ENCODE measurements at places on chromosomes 3 and 15. TPM values are rescaled to one million over a fixed set of nuclear protein-coding genes. Genes with fewer than 3 reads are reported as not detected.

Gene GABRG3
- total RNA-seq, result 0.80 TPM

Gene MYL3
- total RNA-seq, result not detected

Gene KBTBD13
- not detected for total RNA-seq

Gene SPSB4
- 17.2 TPM for total RNA-seq

Gene SOX14
- 0.21 TPM for total RNA-seq

- H3K4me1 ChIP-seq, result peaks cover under 1% of the 10 kb centered on the region
- DNase-seq, result no peak
- no peak overlapping the region for H3K27ac ChIP-seq
Observed at GRCh38 chr15:52682781-52683180, 3.6 kb upstream of the ATOSA start.

Gene SERPINI2
- 0.25 TPM for total RNA-seq

Gene ALG1L2
- 1.7 TPM for total RNA-seq

Gene CDHR4
- 0.50 TPM for total RNA-seq

GRCh38 chr3:183800243-183800863 is 25.0 kb downstream of the MAP6D1 start:
- no peak overlapping the region for H3K4me3 ChIP-seq
- peaks cover 63% of the 10 kb centered on the region for H3K36me3 ChIP-seq
- no peak overlapping the region for H3K27ac ChIP-seq

Gene DNAH12
- total RNA-seq, result not detected

Gene CYP11A1
- 1.9 TPM for total RNA-seq

DNA sequence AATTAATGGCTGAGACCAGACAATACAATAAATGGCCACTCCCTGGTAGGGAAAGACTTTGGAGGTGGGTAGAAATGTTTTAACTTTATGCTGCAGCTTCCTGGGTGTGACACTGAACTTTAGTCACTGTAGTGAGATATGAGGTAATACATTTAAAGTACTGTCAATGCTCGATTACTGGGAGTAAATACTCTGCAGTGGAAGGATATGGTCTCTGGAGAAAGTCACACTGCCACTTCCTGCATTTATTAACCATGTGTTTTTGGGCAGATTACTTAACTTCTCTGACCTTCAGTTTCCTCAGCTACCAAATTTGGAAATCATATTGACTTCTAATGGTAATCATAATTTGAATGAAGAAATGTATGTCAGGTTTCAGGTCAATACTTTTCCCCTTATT is 317.1 kb upstream of the TGFBR2 start:
- H3K4me1 ChIP-seq, result no peaks in the 10 kb centered on the region
- H3K36me3 ChIP-seq, result no peaks in the 10 kb centered on the region
- no peak overlapping the region for H3K27ac ChIP-seq

DNA sequence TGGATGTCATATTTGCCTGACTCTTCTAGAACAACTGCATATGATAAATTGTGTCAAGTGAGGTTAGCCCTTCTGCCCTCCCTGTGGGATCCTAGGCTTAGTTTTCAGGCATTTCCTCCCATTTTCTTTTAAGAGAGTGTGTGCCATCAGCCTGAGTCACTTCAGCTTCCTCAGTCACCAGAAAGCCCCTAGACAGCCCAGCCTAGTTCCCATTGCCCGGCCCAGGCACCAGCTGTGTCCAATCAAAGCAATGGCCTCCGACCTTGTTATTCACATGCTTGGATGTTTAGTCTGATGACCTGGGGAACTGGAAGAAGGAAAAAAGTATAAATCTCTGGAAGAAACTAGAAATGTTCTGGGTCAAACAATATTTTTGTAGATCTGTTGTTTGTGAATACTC is 221.9 kb upstream of the LRIG1 start:
- H3K4me3 ChIP-seq, result no peak overlapping the region
- 0 out of 2 replicates have a peak, but pooled peaks cover 1% of the 10 kb centered on the region for H3K4me1 ChIP-seq
- DNase-seq, result no peak
- no peak overlapping the region for H3K27ac ChIP-seq
- no peaks in the 10 kb centered on the region for H3K27me3 ChIP-seq

Gene ZIC1
- 2.2 TPM for total RNA-seq

- no peaks in the 10 kb centered on the region for H3K36me3 ChIP-seq
- DNase-seq, result no peak
- no peaks in the 10 kb centered on the region for H3K27me3 ChIP-seq
Observed at GRCh38 chr3:156300929-156301840, 180.8 kb downstream of the KCNAB1 start.

Gene AMIGO3
- 2.9 TPM for total RNA-seq

GRCh38 chr3:178518660-178519396 is 17.4 kb upstream of the KCNMB2 start:
- H3K4me3 ChIP-seq, result no peak overlapping the region
- H3K27ac ChIP-seq, result no peak overlapping the region
- no peaks in the 10 kb centered on the region for H3K27me3 ChIP-seq
- no peak for DNase-seq

GRCh38 chr15:94655249-94655880 is 424.0 kb downstream of the MCTP2 start:
- H3K4me3 ChIP-seq, result no peak overlapping the region
- H3K36me3 ChIP-seq, result no peaks in the 10 kb centered on the region
- H3K4me1 ChIP-seq, result no peaks in the 10 kb centered on the region
- H3K27me3 ChIP-seq, result no peaks in the 10 kb centered on the region
- no peak overlapping the region for H3K27ac ChIP-seq

DNA sequence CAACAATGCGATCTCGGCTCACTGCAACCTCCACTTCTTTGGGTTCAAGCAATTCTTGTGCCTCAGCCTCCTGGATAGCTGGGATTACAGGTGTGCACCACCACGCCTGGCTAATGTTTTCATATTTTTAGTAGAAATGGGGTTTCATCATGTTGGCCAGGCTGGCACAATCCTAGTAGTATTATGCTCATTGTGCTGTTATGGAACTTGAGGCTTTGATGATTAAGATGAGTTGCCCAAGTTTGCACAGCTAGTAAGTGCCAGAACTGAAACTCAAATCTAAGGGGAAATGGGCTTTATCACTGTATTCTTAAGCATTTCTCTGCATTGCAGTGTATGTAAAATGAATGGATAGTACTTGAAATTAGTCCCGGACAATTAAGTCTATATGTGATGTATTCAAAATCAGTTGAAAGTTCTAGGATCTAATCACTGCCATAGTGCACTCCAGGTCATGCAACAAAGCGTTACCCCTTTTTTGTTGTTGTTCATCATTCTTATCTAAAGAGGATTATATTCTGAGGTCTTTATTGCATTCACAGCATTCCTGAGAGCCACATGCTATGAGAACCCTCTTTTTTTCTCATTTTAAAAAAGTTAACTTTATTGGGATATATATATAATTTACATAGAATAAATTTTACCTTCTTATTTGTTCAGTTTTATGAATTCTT is 378.7 kb upstream of the CNTN6 start:
- no peak for DNase-seq
- H3K36me3 ChIP-seq, result no peaks in the 10 kb centered on the region
- no peaks in the 10 kb centered on the region for H3K4me1 ChIP-seq
- H3K4me3 ChIP-seq, result no peak overlapping the region

- no peak overlapping the region for H3K4me3 ChIP-seq
- peaks cover 3% of the 10 kb centered on the region for H3K4me1 ChIP-seq
- H3K27me3 ChIP-seq, result no peaks in the 10 kb centered on the region
- H3K27ac ChIP-seq, result no peak overlapping the region
- no peaks in the 10 kb centered on the region for H3K36me3 ChIP-seq
Observed at GRCh38 chr3:32175607-32176197, 62.8 kb upstream of the CMTM8 start.

DNA sequence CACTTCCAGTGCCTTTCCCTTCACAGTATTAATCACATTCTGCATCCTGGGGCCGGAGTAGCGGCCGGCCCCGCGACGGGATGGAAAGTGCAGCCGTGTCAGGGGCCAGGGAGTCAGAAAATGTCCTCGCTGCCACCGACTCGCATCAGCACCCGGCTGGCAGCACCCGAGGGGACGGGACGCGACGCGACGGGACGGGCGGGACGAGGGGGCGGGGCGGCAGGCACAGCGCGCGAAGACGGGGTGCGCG is 353 bp downstream of the ATG3 start:
- no peak for DNase-seq
- no peaks in the 10 kb centered on the region for H3K4me1 ChIP-seq
- peak overlapping the region; percentile 97 for H3K4me3 ChIP-seq

Gene ATR
- total RNA-seq, result 19.5 TPM

Gene ST6GAL1
- total RNA-seq, result 80.9 TPM

GRCh38 chr15:39413558-39413957 is 167.3 kb upstream of the THBS1 start:
- no peak overlapping the region for H3K27ac ChIP-seq
- H3K27me3 ChIP-seq, result no peaks in the 10 kb centered on the region
- DNase-seq, result no peak
- no peaks in the 10 kb centered on the region for H3K4me1 ChIP-seq
- H3K36me3 ChIP-seq, result no peaks in the 10 kb centered on the region

Gene LRRIQ4
- total RNA-seq, result not detected

Gene PSTPIP1
- 0.63 TPM for total RNA-seq

DNA sequence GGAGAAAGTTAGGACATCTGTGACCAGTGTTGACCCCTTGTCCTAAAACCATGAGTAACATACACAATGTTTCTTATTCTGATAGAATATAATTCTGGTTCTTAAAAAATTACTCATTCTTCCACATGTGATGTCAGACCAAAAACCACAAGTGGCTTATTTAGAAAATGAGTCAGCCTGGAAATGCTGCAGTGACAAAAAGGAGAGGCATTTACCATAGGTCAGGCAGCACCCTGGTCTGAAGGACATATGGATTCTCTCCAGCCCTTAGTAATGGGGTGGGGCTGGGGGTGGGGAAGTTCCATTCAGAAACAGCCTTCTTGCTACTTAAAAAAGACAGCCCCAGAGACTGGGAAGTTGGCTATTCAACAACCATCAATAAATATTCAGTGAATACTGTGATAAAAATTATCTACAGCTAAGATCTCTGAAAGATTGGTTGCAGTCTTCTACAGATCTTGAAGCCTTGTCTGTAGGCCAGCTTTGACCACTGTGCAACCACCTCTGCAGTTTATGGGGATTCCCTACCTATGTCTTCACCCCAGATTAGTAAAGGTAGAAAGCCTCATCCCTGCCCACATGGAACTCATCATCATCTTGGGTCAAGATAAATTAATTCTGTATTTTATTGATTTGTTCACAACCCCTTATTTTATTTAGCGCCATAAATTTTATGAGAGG is 34.9 kb upstream of the TIMP4 start:
- no peak overlapping the region for H3K4me3 ChIP-seq
- DNase-seq, result no peak
- H3K36me3 ChIP-seq, result no peaks in the 10 kb centered on the region
- H3K4me1 ChIP-seq, result no peaks in the 10 kb centered on the region

- no peaks in the 10 kb centered on the region for H3K36me3 ChIP-seq
- DNase-seq, result no peak
- H3K27ac ChIP-seq, result no peak overlapping the region
- no peaks in the 10 kb centered on the region for H3K27me3 ChIP-seq
- no peak overlapping the region for H3K4me3 ChIP-seq
Observed at GRCh38 chr15:78853500-78853899, 19.2 kb upstream of the MORF4L1 start.

- H3K4me1 ChIP-seq, result peaks cover 9% of the 10 kb centered on the region
- H3K27ac ChIP-seq, result no peak overlapping the region
- H3K27me3 ChIP-seq, result no peaks in the 10 kb centered on the region
- H3K4me3 ChIP-seq, result no peak overlapping the region
- no peak for DNase-seq
Observed at GRCh38 chr3:129663930-129664646, 57.6 kb upstream of the PLXND1 start.

DNA sequence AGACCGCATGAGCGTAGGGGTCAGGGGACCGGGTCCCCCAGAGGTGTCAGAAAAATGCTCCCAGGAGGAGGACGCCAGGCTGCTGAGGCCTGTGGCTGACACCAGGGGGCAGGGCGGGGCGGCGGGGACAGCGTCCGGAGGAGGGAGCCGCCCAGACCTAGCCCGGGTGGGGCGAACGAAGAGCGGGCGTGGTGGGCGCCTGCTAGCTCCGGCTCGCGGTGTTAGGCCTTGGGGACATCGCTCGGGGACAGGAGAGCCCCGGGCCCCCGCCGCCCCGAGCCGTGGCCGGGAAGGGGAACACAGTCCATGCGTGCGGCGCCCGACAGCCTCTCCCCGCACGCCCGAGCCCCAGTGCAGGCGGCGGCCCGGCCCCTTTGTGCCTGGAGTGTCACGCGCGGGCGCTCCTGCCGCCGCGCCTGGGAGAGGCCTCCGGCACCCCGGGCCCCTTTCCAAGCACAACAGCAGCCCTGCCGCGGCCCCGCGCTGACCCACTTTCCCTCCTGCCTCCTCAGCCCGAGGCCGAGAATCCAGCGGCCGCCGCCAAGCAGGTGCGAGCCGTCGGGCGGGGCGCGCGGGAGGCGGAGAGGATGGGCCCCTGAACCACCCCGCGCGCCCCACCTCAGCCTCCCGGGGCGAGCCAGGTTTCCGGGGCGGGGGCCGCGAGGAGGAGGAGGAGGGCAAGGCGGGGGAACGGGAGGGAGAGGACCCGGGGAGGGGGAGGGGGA is 111.0 kb upstream of the KLF13 start:
- no peaks in the 10 kb centered on the region for H3K27me3 ChIP-seq
- H3K27ac ChIP-seq, result no peak overlapping the region
- no peak for DNase-seq
- H3K4me3 ChIP-seq, result peak overlapping the region; percentile 45
- H3K4me1 ChIP-seq, result peaks cover 3% of the 10 kb centered on the region

DNA sequence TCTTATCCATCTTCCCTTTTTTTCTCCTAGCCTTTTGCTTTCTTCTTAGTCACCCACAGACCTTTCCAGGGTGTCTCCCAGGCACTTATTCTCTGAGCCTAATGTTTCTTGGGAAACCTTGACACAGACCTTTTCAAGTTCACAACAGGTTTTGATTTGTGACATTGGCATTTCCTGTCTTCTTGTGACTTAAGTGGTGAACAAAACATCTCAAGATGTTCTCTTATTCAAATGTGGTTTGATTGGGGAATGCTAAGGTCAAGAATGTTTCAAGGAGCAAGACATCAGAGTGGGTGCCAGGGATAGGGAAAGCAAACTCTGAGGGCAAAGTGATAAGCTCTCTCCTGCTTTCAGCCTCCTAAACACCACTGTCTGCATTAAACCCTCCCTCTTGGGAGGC is 68.2 kb upstream of the GSK3B start:
- no peak overlapping the region for H3K27ac ChIP-seq
- no peak for DNase-seq
- H3K4me1 ChIP-seq, result no peaks in the 10 kb centered on the region
- H3K36me3 ChIP-seq, result no peaks in the 10 kb centered on the region
- no peak overlapping the region for H3K4me3 ChIP-seq

DNA sequence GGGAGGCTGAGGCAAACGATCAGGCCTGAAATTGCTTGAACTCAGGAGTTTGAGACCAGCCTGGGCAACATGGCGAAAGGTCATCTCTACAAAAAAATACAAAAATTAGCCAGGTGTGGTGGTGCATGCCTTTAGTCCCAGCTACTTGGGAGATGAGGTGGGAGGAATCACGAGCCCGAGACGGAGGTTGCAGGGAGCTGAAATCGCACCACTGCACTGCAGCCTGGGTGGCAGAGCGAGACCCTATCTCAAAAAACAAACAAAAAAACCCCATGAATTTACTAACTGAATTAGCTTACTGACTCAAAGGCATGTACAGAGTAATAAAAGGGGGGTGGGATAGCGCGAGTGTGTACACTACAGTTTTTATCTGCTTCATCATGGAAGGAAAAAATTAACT is 19.3 kb downstream of the ARF4 start:
- no peaks in the 10 kb centered on the region for H3K4me1 ChIP-seq
- no peaks in the 10 kb centered on the region for H3K27me3 ChIP-seq
- peaks cover 43% of the 10 kb centered on the region for H3K36me3 ChIP-seq
- no peak for DNase-seq
- no peak overlapping the region for H3K4me3 ChIP-seq
